ENCODE measurements at places on chromosomes 7 and 10. TPM values are rescaled to one million over a fixed set of nuclear protein-coding genes. Genes with fewer than 3 reads are reported as not detected.

GRCh38 chr10:125035136-125035535 is 93.2 kb downstream of the ZRANB1 start:
- no peak for DNase-seq

- no peak for DNase-seq
Measured at GRCh38 chr7:74429153-74429747, 24.5 kb upstream of the GTF2IRD1 start.

DNA sequence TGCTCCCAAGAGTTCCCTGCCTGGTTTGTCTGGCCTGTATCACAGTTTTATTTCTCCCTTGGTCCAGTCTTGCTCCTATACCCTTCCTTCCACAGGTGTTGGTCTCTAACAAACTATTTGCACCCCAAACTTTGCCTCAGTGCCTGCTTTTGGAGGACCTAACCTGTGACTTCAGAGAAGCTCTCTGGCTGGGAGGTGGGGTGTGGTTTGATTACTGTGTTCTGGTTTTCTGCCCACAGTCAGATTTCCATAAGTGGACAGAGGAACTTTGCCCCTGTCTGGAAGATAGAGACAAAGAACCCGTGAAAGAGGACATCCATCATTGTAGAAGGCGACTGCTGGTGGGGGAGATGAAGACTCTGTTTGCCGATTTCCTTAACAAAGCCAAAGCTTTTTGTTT is 55.8 kb upstream of the TRIL start:
- no peak for DNase-seq

DNA sequence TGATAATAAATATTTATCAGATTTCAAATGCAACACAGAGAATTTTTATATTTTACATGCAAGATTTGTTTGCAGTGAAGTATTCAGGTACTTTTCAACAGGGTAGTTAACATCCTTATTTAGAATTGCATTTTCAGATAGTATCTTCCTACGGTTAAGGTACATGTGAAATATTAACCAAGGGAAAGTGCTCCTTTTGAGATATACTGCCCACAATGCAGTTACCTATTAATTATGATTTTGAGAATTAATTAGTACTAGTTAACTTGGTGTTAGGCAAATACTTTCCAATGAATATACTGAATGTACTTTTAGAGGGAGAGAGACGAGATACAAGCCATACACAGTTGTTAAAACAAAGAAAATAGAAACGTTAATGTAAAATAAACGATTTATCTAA is 206.2 kb upstream of the YAE1 start:
- no peak for DNase-seq

GRCh38 chr10:61850376-61850775 is 51.1 kb upstream of the ARID5B start:
- DNase-seq = no peak

- DNase-seq = no peak
Measured at GRCh38 chr10:117348236-117348635, 27.0 kb downstream of the PDZD8 start.

The DGKI gene
- total RNA-seq = 3.3 TPM

- no peak for DNase-seq
Measured at GRCh38 chr7:2553831-2554581, 1.3 kb downstream of the BRAT1 start.

The HMX3 gene
- total RNA-seq = not detected

The GPR26 gene
- not detected for total RNA-seq

DNA sequence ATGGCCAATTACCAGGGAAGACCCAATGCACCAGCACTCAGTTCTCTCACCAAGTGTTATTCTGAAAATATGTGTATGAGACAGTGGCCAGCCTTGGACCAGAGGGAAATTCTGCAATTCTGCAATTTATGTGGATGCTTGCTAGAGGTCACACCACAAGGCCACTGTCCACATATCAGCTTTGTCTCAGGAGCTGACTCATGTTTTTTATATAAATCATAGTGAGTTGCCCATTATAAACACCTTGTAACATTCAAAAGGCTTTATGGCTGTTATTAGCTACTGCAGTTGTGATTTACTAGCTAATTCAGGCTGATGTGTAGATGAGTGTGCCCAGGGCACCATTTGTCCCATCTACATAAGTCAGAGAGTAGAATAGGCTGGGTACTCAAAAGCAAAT is 649.0 kb downstream of the LRMDA start:
- DNase-seq = no peak

The ADCYAP1R1 gene
- total RNA-seq = 9.0 TPM

- DNase-seq = no peak
Measured at GRCh38 chr10:127372361-127372760, 176.0 kb upstream of the INSYN2A start.

The TRIM50 gene
- total RNA-seq = not detected

DNA sequence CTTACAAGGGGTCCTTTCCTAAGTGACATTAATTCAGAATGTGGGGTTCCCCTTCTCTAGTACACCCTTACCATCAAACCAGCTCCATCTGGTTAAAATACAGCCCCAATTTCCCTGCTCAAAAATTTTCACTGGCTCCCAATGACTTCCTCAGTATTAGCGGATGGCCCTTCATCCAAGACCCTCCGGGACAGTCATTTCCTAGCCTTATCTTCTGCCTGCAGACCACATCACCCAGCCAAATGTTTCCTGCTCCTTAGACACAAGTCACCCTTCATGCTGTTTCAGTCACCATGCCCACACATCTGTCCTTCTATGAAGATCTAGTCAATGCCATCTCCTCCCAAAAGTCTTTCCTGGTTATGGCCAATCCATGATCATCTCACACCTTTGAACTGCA is 45.2 kb downstream of the PARD3 start:
- DNase-seq = no peak

- no peak for DNase-seq
Measured at GRCh38 chr7:108348913-108349312, 107.3 kb downstream of the NRCAM start.

GRCh38 chr7:36278069-36278619 is 111.5 kb upstream of the ANLN start:
- DNase-seq = no peak
